ENCODE measurements at places on chromosomes 12 and 14.

GRCh38 chr12:90280033-90280432 lies 571.4 kb upstream of the ATP2B1 start:
- peak; percentile 43 for DNase-seq

DNA sequence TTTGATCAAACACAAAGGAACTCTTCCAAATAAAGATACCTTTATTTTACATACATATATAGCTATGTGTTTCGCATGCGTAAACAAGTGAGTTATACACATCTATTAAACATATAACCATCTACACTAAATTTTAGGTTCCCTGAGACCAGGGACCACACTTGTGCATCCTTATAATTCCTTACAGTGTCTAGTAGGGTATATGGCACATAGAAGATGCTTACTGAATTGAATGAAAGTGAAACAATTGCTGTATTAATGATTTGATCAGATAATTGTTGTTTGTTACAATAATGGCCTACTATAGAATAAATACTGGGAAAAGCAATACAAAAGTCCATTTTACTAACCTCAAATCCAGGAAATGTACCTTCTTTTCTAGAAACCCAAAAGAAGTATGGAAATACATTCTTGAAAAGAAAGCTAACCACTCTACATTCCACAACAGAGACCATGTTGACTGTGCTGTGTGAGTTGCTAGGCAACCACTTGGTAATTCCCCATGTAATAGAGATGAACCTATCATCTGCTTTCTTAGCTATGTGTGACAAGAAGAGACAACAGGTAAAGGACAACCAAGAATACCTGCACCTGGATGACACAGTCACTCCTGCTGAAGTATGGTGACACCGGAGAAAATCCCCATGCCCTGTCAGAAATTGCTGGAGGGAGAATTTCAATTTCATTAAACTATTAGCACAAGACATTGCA lies 11.9 kb upstream of the CIPC start:
- peak; percentile 68 for DNase-seq

DNA sequence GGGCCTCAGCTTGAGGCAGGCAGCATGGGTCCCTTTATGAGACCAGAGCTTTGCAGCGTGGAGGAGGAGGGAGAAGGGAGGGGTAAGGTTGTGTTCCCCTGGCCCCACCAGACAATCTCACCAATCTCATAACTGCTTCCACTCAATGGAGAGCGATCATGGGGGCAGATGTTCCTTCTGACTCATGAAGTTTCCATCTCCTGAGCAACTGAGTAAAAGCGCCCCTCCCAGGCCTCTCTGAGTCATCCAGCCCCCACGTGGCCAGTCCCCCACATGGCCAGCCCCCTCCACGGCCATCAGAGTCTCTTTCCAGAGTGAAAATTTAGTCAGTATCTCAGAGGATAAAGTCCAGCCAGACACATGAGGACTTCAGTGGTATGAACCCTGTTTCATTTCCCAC lies 39.2 kb upstream of the PLXNC1 start:
- peak; percentile 71 for DNase-seq

DNA sequence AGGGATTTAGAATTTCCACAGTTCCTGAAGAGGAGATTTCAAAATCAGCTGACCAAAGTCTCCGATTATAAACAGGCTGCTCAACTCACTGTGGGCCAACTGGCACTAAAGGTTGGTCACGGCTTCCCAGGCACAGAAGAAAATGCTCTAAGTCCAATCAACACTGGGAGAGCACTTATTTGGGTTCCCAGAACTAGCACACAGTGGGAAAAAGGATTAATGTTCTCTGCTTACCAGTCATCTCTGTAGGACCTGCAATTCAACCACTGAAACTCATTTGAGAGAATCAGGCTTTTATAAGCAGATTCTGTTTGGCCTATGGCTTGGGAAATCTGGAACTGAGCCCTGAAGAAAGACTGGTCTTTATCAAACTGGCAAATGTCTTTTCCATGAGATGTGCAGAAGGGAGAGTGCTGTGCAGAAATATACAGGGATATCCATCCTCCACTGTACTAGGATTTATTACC lies 49.4 kb downstream of the ABCC9 start:
- no peak for DNase-seq

DNA sequence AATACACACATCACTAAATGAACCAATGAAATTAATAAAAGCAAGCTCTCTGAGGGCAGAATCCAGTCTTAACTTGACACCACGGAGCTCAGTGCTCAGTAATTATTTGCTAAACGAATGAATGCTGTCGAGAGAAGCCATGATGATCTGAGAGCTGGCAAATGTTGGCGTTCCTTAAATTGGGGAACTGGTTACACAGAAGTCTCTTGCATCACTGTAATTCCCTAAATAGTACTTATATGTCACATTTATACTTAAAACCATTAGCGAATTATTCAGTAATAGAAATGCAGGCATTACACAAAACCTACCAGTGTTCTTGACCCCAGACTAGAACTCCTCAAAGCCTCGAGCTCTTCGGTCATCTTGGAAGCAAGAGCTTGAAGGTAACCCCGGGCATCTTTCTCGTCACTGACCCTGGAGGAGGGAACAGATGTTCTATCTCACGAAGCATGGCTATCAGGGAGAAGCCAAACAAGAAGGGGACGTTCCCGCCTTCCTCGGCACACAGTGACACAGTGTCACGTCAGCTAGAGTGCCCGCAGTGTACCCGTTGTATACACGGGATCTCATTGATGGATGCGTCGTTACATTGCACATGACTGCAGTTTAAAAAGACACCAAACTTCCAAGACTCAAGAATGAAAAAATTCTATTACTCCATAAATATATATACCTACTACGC lies 43.6 kb downstream of the AMN start:
- DNase-seq, result no peak

- DNase-seq, result no peak
These were observed 1.9 kb downstream of the TOGARAM1 start for GRCh38 chr14:44963775-44964380.

DNA sequence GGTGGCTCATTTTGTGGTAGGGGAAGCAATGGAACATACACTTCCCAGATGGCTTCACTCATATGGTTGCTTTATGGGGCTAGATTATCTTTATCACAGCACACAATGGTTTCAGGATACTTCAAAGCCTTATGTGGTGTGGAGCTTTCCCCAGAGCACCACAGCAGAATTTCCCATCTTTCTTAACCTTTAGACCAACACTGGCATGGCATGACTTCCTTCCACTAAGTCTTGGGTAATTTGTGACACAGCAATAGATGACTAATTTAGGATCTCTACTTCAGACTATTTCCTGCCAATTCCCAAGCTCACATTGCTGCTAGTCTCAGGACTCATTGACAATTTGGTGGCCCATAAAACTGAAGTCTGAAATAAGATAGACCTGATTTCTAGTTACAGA lies 36.9 kb upstream of the DCN start:
- peak; percentile 11 for DNase-seq

All from brain microvascular endothelial cell (primary cell).